Frontal cortex (tissue), 4 donors: ENCODE measurements at places on chromosomes 3 and 15. TPM values are rescaled to one million over a fixed set of nuclear protein-coding genes. Genes with fewer than 3 reads are reported as not detected.

GRCh38 chr3:157581371-157581770 is 78.2 kb upstream of the VEPH1 start:
- no peak for DNase-seq

DNA sequence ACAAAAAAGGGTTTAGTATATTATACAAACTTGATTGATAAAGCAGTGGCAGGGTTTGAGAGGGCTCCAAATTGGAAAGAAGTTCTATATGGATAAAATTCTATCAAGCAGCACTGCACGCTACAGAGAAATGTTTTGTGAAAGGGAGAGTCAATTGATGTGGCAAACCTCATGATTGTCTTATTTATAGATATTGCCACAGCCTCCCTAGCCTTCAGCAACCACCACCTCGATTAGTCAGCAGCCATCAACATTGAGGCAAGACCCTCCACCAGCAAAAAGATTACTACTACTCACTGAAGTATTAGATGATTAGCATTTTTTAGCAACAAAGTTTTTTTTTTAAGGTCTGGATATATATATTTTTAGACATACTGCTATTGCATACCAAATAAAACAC is 296.7 kb downstream of the CHST2 start:
- DNase-seq, result no peak

- no peak for DNase-seq
These were observed 466.0 kb upstream of the NR2F2 start for GRCh38 chr15:95864467-95864886.

DNA sequence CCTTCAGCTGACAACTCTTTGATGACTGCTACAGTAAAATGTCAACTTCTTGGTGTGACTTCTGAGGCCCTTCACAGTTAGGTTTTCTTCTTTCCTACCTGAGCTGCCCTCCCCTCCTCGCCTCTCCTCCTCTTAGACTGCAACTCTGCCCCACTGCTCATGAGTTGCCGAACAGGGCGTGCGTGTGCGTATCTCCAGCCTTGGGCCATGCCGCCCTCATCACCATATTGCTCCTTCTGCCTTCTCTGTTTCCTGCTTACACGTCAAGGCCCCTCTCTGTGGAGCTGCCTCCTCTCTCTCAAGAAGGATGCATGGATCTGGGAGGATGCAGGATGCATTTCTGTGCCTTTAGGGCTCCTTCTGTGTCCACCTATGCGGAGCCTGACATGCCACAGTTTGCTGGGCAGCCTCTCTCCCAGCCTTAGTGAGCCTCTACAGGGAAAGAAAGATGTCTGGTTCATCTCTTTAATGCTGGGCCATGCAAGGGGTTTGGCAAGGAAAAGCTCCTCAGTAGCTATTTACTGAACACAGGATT is 205.9 kb downstream of the RPLP1 start:
- DNase-seq, result no peak

DNA sequence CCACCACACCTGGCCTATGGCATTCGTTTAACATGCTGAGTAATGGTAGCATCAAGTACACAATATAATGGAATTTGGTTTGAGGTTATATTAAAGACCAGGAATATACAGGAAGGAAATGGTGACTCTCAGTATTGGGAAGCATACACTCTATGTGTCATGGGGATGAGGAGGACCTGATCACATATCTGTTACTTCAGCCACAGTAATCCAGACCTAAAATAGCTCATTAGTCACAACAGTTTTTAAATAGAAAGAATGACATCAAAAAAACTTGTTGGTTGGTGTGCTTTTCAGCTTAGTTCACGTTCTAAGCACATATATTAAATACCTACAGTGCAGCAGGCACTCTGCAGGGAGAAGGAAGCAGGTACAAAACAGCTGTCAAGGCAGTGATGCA is 52.5 kb upstream of the ATP2C1 start:
- no peak for DNase-seq

DNA sequence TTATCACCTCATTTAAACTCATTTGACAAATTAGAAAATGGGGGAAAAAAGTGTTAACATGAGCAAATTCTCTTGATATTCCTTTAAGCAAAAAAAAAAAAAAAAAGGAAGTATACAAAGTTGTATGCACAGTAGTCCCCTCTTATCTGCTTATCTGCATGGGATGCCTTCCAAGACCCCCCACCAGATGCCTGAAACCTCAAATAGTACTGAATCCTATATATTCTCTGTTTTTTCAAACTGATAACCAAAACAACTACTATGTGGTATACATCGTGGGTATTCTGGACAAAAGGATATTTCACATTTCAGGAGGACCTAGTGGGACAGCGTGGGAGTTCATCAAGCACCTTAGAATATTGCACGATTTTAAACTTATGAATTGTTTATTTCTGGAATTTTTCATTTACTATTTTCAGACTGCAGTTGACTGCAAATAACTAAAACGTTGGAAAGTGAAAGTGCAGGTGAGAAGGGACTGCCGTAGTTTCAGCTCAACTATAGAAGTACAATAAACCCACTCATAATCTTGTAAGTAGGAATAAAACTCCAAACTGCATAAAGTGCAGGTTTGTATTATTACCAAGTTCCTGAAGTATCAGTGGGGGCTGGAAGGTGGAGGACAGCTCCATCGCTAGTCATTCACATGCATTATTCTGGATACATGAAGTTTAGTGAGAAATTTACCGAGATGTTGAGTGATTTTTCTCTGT is 43.6 kb upstream of the PLCL2 start:
- no peak for DNase-seq

The DUOXA1 gene
- total RNA-seq, result not detected

The OR5K1 gene
- total RNA-seq, result not detected

DNA sequence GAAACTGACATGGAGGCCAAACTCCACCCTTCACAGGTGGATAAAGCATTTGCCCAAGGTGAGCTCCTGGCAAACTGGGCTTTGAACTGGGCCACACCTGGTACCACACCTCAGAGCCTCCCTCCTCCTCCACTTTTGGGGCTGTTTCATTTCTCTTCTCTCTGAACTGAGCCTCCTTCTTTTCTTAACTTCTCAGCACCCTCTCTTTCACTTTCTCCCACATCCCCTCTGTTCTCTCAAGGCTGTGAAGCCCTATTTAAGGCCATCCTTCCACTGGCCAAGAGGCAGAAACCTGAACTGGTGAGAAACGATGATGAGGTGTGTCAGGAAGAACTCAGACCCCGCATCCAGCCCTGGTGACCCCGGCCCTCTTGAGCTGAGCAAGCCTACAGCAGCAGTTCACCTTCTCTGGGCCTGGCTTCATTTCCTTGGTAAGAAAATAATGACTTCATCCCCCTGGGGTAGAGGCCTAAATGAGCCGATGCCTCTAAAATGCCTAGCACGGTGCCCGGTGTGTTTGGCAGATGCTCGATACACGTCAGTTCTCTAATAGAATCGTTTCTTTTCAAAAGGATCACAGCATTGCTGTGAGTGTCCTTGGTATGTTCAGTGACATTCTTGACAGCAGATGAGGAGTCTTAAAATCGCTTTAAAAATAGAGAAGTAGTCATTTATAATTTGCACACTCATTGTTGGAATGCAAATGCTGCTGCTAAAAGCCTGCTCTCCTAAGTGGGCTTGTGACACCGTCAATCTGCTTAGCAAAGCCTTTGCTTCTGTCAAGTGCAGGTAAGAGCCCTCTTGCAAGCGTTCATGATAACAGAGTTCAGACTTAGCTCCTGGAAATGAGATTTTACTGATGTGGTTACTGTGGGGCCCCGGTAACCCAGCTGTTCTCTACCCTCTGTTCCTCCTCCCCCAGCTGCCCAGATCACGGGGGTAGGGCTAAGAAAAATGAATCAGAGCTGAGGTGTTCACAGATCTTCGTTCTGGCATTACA is 97.7 kb upstream of the ATP2B2 start:
- DNase-seq, result no peak
